Fibroblast of lung (primary cell): ENCODE measurements at places on chromosomes 16 and 17. TPM values are rescaled to one million over a fixed set of nuclear protein-coding genes. Genes with fewer than 3 reads are reported as not detected.

Gene TM4SF5
- total RNA-seq, result not detected in 2 replicates

Gene PRR11
- total RNA-seq, result 1.0 and 6.1 TPM in 2 replicates

Gene C17orf67
- 1.3 and 1.7 TPM in 2 replicates for total RNA-seq

Gene GDPD3
- total RNA-seq, result 1.0 and 1.2 TPM in 2 replicates

Gene SYNGR2
- total RNA-seq, result 9.5 and 15.5 TPM in 2 replicates
